ENCODE measurements at places on chromosomes 5 and 9.

- DNase-seq, result peak; percentile 34
Measured at GRCh38 chr5:75337366-75338021, 474 bp downstream of the HMGCR start.

DNA sequence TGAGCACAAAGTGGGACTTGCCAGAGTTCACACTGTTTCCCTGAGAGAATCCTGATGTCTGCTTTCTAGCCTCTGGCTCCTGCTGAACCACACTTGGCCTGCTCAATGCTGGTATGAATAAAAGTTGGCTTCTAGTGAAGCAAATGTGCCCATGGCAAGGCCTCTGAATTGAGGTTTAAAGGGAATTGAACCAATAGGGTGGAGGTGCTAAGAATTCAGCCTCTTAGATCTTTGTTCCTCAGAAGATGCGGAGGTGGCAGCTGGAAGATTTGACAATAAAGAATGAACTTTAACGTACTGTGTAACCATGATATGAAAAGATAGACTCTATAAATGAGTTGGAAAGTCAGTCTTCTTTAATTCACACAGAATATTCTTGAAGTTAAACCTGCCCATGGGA, 57.2 kb downstream of the RASGRF2 start:
- DNase-seq, result no peak

GRCh38 chr9:120730654-120731514, 16.6 kb upstream of the MEGF9 start:
- DNase-seq, result peak; percentile 77

GRCh38 chr9:89768650-89769071, 163.8 kb downstream of the GADD45G start:
- DNase-seq, result no peak

DNA sequence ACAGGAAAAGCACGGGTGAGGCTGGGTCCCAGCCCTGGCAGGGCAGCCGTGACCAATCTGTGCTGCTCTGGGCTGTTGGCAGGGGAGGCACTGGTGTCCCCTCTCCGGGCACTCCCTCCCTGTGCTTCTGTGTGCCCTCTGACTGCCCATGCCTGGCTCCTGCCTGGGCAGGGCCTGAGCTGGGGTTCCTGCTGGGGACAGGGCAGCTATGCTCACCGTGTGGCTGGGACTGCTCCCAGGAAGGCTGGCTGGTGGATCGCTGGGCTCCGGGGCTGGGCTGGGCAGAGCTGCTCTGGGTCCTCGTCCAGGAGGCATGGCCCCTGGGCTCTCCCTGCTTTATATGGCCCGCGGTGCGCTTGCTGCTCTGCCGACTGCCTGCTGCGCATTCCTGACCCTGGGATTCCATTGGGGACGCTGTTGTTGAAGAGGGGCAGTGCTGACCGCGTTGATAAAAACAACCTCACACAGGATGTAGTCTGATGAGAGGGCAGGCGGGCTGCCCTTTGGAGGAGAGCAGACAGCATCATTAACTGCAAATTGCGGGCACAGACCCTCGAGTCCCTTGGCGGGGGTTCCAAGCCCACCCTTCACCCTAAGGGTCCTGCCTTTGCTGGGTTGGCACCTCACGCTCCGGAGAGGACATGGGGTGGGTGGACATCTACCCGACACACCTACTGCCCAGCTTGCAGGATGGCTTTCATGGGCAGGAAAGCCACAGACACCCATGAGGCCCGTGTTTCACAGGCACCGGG, 955 bp downstream of the QRFP start:
- DNase-seq, result no peak

DNA sequence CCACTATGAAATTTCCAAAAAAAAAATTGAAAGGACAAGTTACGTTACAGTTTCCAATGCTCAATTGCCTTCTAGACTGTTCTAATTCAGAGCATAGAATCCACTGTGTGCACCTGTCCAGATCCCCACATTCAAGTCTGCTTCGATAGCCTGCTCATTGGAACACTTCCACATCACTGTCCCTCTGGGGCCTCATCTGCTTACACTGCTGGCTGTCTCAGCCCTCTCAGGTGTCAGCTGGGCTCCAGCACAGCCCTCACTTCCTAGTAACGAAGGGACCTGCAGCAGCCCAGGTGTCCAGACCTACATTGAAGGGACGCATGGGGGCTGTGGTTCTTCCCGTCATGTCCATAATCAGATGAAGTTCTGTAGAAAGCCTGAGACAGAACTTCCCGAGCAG, 94.3 kb upstream of the EMB start:
- no peak for DNase-seq

DNA sequence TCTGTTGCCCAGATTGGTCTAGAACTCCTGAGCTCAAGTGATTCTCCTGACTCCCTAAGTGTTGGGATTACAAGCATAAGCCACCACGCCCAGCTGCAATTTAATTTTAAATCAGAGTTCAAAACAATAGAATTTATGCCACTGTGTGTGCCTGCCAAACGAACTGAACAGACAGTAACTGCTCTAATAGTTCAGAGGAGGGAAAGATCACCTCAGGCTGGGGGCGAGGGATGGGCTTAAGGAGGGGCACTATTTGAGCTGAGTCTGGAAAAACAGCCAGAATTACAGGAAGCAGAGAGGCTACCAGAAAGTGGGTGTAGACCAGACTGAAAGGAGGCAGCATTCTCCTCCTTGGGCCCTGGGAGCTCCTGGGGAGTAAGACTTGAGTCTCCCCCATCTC, 12.2 kb downstream of the NOL6 start:
- no peak for DNase-seq

DNA sequence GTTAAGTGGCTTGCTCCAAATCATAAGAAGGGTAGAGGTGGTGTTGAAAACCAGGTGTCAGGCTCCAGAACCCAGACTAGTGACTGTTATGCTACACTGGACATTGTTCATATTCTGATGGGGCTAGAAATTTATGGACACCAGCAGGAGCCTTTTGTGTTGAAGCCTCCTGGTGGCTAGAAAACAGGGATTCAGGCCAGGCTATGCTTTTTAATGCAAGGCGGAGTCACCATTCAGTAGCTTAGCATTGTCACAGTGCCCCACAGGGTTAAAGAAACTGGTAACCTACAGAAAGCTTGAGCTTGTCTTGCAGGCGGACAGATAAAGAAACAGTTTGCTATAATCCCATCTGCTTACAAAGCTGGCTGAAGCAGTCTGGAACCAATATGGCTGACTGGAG, 23.0 kb upstream of the GOLM1 start:
- no peak for DNase-seq
